ENCODE measurements at places on chromosomes 12 and 14.

- no peak for DNase-seq
Observed at GRCh38 chr14:26925876-26926584, 328.2 kb upstream of the NOVA1 start.

- DNase-seq = no peak
Observed at GRCh38 chr14:93956514-93957332, 19.6 kb downstream of the ASB2 start.

DNA sequence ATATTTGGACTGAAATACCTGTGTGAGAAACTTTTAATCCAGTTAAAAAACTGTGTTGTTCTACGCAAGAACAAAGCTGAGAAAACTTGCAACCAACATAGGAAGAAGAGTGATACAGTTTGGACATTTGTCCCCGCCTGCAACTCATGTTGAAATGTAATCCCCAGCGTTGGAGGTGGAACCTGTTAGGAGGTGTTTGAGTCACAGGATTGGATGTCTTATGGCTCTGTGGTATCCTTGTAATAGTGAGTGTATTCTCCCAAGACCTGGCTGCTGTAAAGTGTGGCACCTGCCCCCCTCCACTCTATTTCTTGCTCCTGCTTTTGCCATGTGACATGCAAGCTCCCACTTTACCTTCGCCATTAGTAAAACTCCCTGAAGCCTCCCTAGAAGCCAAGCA is 28.6 kb upstream of the ADAM20 start:
- no peak for DNase-seq

DNA sequence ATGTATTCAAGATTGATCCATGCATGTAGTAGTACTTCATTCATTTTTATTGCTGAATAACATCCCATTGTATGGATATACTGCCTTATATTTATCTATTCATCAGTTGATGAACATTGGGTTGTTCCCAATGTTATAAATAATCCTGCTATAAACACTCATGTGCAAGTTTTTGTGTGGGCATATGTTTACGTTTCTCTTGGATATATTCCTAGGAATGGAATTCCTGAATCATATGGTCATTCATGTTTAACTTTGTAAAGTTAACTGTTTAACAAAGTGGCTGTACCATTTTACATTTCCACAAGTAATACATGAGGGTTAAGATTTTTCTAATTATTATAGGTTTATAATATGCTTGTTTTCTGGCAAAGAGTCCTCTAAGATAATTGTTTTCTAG is 1568.2 kb upstream of the SEL1L start:
- no peak for DNase-seq

DNA sequence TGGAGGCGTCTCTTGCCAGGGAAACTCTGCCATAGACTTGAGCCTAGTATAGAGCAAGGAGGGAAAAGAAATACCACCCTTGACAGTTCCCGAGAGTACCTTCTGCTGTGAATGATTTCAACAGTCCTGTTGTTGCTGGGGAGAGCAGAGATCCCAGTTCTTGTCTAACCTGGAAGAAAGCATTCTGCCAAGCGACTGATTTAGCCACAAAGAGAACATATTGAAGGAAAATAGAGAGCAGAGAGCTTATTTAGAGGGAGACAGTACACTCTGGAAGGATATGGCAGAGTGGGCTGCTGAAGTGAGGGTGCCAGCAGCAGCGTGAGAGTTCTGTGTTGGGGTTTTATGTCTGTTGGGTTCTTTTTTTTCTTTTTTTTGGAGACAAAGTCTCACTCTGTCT is 966.9 kb upstream of the TMEM132C start:
- DNase-seq = no peak

- no peak for DNase-seq
Observed at GRCh38 chr12:94235848-94236247, 87.5 kb downstream of the PLXNC1 start.

- DNase-seq = no peak
Observed at GRCh38 chr14:74599321-74599761, 12.7 kb downstream of the LTBP2 start.

GRCh38 chr12:63163541-63163940 is 12.5 kb upstream of the AVPR1A start:
- DNase-seq = no peak

GRCh38 chr12:106594447-106594846 is 11.6 kb downstream of the RFX4 start:
- no peak for DNase-seq

- DNase-seq = no peak
Observed at GRCh38 chr12:72388322-72388721, 116.2 kb downstream of the TRHDE start.

- DNase-seq = no peak
Observed at GRCh38 chr14:73237219-73237785, at the start of gene PAPLN. TSS of gene PAPLN (plus strand) at chr14:73237506. CDS start at chr14:73239779, 2,273 bp downstream.

- no peak for DNase-seq
Observed at GRCh38 chr12:83084516-83085234, 398.0 kb downstream of the TMTC2 start.

DNA sequence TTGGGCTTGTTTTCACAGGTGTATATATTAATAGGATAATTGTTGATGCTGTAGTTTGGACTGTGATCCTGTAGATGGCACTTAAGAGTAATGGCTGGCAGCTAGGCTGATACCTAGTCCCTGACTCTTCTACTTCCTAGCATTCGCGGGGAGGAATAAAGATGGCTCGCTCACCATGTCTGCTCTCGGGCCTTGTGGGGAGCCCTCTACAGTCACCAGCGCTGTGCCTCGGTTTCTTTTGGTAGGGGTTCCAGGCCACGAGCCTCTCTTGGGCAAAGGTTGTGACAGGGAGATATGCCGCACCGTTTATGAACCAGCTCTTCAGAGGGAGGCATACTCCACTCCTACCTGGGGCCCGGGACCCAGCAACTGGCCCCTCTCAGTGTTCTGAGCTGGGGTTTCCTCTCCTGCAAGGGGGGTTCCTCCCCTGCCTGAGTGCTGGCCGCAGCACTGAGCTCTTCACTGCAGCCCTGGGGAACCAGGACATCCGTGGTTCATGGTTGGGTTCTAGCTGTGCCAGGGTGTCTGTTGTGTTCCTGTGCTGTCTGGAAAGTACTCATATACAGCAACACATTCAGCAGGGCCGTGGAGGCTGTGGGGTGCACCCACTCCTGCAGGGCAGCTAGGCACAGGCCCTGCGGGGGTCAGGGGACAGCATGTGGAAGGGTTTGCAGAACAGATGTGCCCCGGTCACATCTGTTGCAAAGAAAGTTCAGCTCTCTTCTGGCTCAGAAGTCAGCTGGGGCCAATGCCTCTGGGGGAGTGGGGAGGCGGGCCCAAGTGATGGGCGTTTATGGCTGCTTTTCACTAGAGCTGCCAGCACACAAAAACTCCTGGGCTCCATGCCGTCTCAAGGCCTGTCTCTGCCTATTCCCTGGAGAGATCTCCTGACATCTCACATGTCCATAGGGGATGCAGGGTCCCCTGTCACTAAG is 147.9 kb downstream of the PPFIA2 start:
- no peak for DNase-seq

GRCh38 chr12:33876618-33877017 is 145.7 kb upstream of the ALG10 start:
- no peak for DNase-seq

GRCh38 chr12:26425587-26426260 is 230.4 kb downstream of the SSPN start:
- DNase-seq = no peak

GRCh38 chr12:57853864-57854556 is 7.5 kb upstream of the CTDSP2 start:
- DNase-seq = no peak

GRCh38 chr14:105015242-105015641 is 5.6 kb downstream of the CDCA4 start:
- no peak for DNase-seq

DNA sequence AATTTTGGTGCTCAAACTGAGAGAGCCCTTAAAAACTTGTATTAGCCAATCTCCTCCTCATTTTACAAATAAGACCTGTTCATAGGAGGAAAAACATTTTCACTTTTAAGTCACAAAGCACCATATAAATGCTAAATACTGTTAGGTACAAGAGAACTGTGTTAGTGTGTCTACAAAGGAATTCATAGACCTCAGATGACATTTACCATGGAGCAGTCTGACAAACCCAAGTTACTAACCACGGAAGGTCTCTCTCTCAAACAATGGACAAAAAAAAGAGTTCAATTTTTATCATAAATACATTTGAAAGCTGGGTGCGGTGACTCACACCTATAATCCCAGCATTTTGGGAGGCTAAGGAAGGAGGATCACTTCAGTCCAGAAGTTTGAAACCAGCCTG is 10.0 kb downstream of the SBNO1 start:
- DNase-seq = no peak

DNA sequence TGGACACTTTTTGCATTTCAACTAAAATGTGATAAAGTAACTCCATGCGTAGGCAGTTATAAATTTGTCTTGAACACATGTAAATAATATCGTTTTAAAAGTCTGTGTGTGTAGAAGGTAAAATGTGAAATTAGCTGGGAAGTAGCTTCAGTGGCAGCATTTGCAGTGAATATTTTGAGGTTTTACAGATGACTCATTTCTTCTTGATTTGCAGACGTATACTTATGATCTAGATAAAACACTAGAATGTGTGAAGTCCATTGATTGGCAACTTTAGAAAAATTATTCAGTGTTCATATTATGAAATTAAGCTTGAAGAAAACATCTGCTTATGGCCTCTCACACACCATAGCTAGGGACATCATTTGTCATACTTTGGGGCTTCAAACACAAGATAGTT is 788.6 kb upstream of the NOVA1 start:
- DNase-seq = no peak

DNA sequence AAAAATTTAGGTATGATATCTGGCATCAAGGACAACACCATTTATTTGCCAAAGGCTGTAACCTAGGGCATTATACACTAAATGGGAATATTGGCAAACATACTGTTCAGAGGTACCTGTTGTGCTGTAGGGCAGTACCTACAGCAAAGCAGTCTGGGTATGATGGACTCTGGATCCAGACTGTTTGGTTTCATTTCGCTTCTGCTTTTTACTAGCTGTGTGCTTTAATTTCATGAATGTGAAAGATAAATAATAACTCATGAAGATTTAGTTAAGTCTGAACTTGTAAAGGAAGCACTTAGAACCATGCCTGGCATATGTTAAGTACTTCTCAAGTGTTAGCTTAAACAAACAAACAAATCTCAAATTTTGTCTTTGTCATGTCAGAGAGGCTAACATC is 17.7 kb upstream of the SLC38A2 start:
- DNase-seq = no peak

DNA sequence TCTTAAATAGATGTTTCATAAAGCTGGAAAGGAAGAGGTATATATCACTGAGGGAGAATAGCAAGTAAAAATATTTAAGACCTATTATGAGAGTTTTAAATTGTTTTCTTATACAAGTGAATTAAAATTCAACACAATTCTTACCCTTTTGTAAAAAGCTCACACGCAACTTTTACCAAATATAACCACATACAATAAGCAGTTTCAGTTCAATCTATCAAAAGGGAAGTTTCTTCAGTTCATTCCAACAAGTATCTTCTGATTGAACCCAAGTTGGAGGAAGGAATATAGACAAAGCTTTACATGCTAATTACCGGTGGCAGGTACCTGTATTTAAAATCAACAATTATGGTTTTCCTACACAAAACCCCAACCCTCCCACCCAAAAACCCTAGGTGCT is 41.1 kb downstream of the GTF2A1 start:
- DNase-seq = no peak

DNA sequence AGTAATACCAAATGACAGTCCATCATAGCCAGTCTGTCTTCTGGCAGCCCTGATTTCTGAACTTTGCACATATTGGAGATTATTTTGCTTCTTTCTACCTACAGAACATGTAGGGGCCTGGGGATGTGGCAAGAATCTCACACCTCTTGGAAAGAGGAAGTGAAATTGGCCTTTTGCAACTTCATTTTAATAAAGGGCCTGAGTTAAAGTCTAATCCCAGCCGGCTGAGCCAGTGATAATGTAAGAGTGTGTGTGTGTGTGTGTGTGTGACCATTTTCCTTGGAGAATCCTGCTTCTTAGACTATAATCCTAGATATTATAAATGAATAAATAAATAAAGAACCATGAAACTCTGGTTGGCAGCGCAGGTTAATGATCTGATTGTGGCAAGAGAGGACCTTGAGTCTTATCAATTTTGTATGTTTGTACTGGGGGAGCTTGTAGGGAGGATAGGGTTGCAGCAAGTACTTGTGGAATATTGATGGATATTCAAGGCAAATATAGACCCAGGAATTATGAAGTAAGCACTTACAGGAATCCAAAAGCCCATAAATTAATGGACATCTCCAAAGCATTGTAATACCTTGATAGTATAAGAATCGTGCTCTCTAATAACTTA is 233.2 kb upstream of the AMIGO2 start:
- no peak for DNase-seq

DNA sequence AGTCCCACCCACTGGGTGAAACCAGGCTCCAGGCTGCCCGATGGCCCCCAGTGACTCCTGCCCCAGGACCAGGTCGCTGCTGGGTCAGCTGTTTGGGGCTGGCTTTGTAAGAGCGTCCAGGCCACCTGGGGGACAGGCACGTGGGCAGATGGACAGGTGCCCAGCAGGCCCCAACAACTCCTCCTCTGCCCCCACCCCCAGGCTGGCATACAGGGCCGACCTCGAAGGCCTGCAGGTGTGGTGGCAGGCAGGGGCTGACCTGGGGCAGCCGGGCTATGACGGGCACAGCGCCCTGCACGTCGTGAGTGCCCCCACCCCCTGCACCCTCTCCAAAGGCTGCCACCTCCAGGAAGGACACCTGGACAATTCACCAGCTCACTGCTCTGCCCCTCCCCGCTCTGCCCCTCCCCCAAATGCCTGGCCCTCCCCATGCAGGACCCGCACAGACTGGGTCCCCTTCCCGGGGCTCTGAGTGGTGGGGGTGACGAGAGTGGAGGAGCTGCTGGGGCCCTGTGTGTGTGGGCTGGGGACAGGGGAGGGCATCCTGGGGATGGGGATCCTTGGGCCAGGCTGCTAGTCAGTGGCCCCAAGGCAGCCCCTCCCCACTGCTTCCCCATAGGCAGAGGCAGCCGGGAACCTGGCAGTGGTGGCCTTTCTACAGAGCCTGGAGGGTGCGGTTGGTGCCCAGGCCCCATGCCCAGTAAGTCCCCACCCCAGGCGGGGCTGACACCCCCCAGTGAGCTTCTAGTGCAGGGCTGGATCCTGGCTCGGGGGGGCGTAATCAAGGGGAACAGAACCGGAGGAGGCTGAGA is 26.0 kb downstream of the ASPG start:
- no peak for DNase-seq

Data from fibroblast of skin of left biceps (primary cell).